ENCODE measurements at places on chromosomes 7 and 10.

- no peak for DNase-seq
Measured at GRCh38 chr7:30436518-30436917, 42.1 kb downstream of the NOD1 start.

GRCh38 chr7:27250557-27251070 is 8.0 kb downstream of the EVX1 start:
- DNase-seq, result no peak

- DNase-seq, result no peak
Measured at GRCh38 chr10:16910793-16911164, 93.6 kb upstream of the RSU1 start.

DNA sequence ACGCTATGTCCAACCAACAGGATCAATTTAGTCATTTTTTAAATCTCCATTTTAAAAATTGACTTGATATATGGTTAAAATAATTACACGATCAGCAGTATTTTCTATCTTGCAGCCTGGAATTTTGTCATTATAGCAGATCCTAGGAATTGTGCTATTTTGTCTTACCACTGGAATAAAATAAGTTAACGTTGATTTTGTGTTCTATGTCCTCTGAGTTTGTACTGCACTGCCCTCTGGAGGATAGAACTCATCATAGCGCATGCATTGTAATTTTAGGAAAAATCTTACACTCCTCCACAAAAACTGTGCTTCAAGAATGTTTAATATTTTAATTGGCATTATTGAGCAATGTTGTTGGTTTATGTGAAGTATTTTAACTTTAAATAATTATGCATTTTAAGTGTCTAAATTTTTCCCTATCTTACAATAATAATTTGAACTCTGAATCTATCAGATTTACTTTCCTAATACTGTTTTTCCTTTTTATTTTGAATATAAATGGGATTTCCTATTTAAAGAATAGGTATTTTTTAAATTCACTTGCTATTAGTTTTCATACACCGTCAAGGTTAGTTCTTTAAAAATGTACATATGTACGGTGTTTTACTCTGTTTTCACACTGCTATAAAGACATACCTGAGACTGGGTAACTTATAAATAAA is 220.1 kb downstream of the PPP1R3A start:
- DNase-seq, result no peak

- no peak for DNase-seq
Measured at GRCh38 chr10:93475871-93476270, 6.3 kb downstream of the MYOF start.

GRCh38 chr10:2425320-2425719 is 642.0 kb upstream of the PFKP start:
- DNase-seq, result no peak

GRCh38 chr7:151851782-151852181 is 25.1 kb downstream of the PRKAG2 start:
- DNase-seq, result no peak

Measured in natural killer cell (primary cell).